ENCODE measurements at places on chromosomes 1 and 21.

DNA sequence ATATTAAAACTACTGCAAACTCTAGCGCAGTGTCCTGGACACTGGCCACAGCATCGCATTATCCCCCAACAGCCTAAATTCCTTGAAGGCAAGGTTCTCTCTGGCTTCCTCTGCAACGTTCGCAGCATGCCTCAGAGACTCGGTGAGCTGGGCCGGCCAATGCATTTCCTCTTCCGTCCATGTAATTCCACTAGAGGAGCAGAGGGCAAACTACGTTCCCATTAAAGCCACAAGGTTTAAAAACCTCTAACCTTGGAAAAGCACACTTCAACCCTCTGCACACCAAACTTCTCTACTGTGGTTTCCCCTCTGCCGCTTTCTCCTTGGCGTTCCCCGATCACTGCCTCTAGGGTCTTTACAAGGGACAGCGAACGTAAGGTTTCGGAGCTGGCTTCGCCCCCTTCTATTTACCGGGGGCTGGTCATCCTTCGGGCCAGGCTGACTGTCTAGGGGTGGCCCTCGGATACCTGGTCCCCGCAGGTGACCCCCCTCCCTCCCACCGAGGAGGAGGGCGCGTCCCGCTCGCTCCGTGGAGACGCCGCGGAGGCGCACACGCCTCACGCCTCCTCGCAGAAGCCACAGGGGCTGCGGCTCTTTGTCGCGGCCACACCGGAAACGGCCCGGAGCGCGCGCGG lies 456 bp upstream of the SMYD2 start:
- DNase-seq, result peak; percentile 65

DNA sequence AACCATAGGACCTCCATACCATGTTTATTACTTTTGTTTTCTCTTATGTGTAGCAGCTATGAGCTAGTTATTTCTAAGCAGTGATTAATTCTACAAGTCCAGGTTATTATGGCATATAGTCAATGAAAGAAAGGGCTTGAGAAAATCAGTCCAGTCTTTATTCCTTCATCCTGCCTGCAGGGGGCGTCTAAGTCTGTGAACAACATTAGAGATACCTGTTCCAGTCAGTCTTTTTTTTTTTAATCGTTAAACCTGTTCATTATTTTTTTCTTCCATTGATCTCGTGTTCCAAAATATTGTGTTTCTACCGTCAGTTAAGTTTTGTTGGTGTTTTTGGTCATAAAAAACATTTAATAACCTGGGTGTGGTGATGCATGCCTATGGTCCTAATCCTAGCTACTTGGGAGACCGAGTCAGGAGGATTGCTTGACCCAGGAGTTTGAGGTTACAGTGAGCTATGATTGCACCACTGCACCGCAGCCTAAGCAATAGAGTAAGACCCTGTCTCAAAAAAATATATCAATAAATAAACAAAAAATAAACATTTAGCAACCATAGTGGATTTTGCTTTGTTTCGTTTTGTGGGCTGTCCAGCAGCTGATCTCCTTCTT lies 29.4 kb upstream of the CD2 start:
- peak; percentile 91 for DNase-seq

DNA sequence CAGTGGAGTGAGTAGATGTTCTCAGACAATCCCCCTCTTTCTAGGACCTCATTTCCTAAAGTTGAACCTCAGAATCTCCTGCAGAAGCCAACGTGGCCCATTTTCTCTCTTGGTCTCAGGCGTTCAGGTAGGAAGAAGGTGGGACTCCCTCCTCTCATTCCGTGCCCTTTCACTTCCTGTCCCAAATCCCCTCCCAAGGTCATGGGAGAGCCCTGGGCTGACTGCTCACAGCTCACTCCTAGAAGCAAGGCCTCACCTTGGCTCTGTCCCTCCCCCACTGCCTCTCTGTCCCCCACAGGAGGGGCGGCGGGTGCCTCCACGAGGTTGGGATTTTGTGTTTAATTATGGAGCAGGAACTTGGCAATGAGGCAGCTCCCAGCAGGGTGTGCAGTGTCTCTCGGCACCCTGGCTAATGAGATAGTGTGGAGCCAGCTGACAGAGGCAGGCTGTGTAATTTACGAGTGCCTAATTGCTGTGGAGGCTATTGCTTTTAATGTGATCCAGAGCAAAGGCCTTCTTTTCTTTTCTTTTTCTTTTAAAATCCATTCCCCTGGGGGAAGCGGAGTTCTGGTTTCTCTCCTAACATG lies 9.1 kb upstream of the CDK18 start:
- no peak for DNase-seq

DNA sequence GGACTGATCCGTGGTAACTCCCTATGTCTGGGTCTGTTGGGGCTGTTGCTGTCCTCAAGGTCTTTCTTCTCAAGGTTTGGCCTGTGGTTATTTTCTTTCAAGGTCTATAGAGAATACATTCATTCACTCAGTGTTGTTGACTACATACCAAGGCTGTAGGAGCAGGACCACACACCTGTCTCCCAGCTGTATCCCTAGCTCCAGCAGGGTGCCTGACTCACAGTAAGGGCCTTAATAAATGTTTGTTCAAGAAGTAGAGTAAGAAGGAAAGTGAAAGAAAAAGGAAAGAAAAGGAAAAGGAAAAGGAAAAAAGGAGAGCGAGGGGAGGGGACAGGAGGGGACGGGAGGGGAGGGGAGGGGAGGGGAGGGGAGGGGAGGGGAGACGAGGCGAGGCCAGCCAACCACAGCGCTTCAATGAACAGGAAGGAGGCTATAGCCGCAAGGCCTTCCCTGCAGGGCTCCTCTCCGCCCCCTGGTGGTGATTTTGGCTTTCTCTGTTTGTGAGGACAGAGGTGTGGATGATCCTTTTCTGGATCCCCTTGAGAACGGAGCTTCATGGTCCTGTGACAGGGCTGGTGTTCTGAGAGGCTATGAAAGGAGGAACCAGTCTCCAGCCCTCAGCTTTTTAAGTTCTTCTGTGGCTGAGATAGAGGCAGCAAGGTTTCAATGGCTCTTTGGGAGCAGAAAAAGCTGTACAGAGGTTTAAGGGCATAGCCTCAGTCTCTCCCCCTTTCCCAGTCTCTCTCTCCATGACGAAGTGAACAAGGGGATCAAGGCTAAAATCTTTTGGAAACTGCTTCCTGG lies 30.6 kb upstream of the LCE5A start:
- DNase-seq, result peak; percentile 69

DNA sequence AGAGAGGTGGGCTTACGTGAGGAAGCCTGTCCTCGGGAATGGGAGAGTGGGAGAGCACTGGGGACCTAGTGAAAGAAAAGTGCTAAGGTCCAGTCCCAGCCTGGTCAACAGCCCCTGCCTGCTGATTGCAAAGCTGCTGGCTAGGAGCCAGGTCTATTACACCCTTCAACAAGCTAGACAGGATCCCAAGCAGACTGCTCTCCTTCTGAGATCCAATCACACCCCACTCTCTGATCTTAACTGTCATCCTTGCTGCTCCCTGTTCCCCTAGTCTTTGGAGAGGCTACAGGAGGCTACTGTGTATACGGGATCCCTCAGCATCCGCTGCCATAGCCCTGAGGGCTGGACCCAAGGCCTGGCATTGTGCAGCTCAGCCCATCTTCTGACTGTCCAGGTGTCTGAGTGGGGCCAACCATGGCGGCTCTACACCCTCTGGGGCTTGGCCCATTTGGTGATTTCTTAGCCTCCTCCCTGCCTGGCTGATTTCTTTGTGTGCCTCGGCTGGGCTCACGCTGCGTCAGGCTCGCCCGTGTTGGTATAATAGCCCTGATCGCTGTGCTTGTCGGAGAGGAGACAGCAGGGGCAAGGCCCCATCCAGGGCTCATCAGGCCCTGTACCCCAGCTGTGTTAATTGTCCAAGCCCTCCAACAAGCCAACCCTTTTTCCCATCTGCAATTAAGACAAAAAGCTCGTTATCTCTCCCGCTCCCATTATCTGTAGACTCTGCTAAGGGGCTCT lies 43.9 kb downstream of the NAV1 start:
- no peak for DNase-seq

DNA sequence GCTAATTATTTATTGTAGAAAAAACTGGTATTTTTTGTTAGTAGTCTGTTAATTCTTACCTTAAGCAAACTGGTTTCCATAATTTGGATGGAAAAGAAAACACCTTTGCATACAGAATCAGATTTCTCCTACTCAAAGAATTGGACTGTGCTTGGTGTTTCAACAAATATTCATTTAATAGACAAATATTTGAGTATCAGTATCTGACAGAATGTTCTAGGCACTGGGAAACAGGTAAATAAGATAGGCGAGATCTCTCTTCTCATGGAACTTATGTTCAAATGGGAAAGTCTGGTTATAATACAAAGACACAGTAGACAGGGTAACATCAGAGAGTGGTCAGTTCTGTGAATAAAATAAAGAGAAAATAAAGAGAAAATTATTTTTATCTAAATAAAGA lies 119.9 kb downstream of the NOS1AP start:
- DNase-seq, result no peak

- no peak for DNase-seq
Measured at GRCh38 chr1:193313354-193314140, 127.1 kb upstream of the B3GALT2 start.

- DNase-seq, result peak; percentile 65
Measured at GRCh38 chr1:154992721-154993571, 440 bp upstream of the LENEP start.

DNA sequence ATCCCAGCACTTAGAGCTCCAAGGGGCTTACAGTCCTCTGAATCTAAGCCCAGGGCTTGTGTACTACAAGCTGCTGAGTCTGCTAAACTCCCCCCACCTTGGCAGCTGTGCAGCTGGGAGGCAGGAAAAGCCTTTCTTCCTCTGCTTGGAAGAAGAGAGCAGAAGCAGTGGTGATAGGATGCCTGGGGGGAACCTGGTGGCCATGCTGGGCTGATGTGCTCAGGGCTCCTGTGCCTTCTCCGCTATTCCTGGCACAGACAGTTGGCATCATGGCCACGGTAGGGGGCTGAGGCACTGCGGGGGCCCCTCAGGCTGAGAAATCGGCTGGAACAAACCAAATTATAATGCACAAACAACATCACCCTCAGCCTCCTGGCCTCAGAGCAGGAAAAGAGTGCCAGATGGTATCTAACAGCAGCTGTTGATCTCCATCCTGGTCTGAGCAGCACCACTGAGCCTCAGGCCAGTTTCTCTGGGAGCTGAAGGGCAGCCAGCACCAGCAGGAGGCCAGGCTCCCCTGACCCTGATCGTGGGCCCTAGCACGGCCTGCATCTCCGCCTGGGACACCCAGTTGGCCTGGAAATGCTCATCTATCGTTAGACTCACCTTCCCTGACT lies 35.8 kb downstream of the ECE1 start:
- DNase-seq, result no peak

- no peak for DNase-seq
Measured at GRCh38 chr21:42702720-42703119, 49.3 kb downstream of the PDE9A start.

- no peak for DNase-seq
Measured at GRCh38 chr1:38006008-38006828, 904 bp upstream of the FHL3 start.

DNA sequence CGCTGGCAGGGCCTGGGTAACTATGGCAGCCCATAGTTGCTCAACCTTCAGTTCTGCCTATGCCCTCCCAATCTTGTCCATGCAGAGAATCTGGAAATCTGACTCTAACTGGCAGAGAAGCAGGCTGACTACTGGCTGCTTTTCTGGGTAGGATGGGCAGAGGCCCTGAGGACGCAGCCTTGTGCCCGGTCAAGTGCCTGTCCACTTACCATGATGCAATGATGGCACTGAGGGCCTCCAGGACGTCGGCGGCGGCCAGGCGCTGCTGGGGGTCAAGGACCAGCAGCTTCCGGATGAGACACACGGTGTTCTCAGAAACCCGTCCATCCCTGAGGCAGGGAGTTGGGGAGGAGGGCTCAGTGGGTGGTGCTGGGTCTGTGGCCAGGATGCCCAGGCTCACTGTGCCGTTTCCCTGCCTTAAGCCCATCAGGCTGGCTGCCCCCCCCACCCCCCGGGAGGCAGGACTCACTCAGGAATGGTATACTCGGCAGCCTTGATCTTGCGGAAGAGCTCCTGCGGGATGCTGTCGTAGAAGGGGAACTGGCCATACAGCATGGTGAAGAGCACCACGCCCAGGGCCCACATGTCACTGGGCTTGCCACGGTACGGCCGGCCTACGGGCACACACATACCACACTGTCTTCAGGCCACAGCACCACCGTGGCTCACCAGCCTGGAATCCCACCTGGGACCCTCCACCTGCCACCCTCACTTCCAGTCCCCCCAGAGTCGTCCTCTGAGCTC lies 20.4 kb upstream of the EVA1B start:
- DNase-seq, result no peak

DNA sequence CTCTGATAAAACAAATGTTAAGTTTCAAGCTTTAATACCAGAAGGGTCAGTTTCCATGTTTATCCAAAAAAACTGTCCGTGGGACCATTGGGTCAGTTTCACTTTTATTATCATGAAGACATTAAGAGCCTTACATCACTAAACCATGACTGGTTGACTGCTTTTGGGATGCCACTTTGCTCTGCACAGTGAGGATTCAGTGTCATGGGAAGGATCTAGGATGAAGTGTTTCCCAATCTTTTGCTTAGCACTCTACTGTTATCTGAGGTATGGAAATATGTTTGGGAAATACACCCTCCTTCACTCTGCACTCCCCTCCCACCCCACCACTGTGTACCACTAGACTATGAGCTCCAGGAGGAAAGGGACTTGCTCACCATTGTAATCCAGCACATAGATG lies 16.3 kb downstream of the RPS6KC1 start:
- no peak for DNase-seq

GRCh38 chr1:39675220-39675619 lies 3.3 kb upstream of the NT5C1A start:
- DNase-seq, result no peak

GRCh38 chr1:205380882-205381281 lies 24.2 kb upstream of the KLHDC8A start:
- DNase-seq, result no peak

DNA sequence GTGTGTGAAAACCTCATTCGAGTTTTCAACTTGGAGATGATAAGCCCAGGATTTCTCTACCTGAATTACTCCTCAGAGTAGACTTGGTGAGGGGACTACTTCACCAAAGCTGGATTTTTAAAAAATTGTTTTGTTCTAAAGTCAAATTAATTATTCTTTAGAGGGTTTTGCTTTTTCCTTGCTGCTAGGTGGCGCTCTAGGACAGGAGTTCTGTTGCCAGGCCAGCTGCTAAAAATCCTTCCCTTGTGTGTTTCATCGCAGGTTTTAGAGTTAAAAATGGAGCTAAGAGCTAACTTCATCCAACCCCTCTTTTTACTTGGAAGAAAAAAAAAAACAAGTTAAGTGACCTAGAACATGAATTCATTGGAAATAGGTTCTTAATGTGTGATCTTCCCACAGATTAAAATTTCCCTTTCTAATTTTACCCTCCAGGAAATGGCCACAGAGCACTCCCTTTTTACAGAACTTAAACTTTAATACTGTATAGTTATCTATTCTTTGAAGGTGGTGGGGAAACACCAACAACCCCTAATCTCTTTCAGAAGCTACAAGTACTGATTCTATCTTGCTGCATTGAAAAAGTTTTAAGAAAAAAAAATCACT lies 36.7 kb upstream of the FAM163A start:
- peak; percentile 77 for DNase-seq

Data from hematopoietic multipotent progenitor cell treated with erythropoietin and hydrocortisone succinate and interleukin-3 and kit ligand, for 6 days (in vitro differentiated cells).